AML-193 (cell line): ENCODE measurements at places on chromosomes 2 and 18.

DNA sequence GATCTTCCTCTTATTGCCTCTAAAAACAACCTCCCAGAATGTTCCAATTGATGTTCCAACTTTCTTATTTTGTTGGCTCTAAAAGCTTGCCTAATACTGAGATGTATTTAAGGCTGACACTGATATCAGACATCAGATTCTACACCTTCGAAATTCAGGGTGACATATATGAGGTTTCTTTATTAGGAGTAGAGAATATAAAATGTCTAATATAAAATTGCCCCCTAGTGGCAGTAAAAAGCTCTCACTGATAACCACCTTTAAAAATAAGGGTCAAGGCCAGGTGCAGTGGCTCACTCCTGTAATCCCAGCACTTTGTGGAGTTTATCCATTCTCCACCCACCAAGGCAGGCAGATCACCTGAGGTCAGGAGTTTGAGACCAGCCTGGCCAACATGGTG, 789.7 kb upstream of the SLC39A10 start:
- peak; percentile 25 for DNase-seq

DNA sequence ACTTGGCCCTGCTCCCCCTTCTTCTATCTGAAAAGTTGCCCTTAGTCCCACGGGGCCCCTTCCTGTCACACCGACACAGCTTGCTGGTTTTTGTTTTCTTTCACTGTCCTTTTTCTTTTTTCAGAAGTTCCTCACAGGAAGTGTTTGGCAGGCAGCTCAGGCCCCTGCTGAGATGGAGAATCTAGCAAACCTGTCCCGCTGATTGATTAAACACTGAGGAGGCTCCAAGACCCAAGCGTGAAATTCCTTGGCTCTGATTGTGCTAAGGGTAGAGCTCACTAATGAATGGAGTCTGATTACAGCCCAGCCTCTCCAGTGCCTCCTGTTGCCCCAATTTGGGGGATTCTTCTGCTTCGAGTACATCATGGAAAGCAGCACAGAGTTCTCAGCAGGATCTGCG, 365.9 kb upstream of the MEX3C start:
- no peak for DNase-seq

DNA sequence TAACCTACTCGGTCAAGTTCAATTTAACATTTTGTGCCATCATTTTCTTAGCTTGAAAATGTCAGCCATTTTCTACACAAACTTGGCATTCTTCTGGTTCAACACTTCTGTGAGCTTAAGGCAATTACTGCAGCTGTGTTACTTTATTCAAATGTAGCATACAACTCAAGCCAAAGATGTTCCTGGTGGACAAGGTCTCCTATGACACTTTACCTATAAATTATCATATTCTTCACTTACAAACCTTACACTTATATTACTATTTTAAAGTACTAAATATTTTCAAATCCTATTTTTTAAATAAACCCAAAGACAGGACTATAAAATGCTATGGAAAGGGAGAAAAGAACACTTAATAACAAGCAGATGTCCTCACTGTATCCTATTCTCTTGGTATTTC, 1045.3 kb downstream of the TSN start:
- DNase-seq = no peak

DNA sequence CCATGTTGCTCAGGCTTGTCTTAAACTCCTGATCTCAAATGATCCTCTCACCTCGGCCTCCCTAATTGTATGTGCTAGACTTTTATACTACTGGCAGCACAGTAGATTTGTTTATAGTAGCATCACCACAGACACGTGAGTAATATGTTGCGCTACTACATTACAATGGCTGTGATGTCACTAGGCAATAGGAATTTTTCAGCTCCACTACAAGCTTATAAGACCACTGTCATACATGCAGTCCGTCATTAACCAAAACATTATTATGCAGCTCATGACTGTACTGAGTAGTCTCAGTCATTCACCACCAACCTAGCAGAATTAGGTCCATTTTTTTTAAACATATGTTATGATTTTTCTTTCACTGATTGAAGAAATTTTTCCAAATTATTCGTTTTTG, 398.9 kb downstream of the DCC start:
- DNase-seq = no peak

DNA sequence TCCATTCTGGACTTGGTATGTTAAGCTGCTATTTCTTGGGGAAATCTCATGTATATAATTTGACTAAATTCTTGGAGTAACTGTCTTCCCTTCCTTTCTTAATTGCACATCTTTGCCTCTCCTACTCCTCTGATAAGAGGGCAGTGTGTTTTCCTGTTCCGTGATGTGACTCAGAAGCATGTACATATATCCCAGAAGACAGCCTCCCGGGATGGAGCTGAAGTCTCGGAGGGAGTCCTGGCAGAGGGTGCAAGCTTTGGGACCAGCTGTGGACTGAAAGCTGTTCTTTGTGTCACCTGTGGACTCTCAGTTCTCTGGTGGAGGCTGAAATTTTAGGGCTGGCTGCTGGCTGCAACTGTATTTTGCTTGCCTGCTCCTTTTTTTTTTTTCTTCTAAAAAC, 54.7 kb upstream of the MGAT5 start:
- no peak for DNase-seq

GRCh38 chr2:8491296-8492027, 190.4 kb upstream of the ID2 start:
- no peak for DNase-seq

DNA sequence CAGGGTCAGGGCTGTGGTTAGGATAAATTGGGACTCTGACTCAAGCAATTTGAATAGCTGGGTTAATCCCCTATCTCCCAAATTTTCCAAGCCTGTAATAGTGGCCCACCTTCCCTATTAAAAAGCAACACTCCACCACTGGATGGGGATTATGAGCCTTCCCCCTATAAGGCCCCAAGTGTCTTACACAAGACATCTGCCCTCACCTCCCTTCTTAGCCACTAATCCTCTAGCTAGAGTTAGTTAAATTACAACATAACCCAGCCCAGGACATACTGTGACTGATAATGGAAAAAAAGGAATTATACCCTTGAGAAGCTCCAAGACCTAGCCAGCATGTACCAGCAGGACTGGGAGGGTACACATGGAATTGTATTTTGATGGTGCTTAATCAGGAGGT, 190.4 kb downstream of the NRP2 start:
- no peak for DNase-seq

DNA sequence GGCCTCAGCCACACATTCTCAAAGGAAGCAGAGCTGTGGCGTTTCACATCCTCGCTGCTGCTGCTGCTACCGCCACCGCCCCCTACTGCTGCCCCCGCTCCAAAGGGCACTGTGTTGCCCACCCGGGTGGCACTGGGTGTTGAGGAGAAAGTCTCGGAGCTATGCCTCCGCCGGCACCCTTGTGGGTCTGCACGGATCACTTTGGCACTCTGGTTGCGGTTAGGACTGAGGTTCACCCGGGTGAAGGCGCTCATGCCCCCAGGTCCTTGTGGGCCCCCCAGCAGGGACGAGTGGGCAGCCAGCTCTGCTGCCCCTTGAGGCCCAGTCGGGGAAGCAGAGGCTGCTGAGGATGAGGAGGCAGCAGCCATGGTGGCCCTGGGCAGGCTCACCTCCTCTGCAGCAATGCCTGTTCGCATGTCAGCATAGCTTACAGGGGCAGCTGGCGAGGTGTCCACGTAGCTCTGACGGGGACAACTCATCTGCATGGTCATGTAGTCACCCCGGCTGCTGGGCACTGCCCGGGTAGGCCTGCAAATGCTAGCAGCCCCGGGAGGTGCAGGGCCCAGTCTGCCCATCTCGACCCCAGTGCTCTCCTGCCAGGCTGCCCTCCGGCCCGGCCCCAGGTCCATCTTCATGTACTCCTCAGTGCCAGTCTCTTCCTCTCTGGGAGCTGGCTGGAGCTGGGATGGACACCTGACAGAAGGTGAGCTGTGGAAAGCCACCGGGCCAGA, 4.2 kb downstream of the IRS1 start:
- DNase-seq = no peak

DNA sequence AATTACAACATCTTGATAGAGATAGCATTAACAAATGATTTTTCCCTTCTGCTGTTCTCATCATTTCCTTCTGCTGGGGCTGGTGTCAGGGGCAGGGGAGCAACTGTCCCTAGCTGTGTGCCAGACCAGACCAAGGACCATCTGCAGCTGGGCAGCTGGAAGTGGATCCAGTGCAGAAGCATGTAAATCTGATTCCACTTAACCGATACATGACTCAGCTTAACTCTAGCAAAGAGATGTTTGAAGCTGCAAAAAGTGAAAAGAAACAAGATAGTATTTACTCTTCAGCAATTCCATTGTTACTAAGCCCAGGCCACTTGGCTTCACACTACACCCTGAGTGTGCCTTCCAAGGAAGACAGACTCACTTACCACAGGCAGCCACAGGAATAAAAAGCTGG, 151.1 kb downstream of the GALNT1 start:
- DNase-seq = no peak

DNA sequence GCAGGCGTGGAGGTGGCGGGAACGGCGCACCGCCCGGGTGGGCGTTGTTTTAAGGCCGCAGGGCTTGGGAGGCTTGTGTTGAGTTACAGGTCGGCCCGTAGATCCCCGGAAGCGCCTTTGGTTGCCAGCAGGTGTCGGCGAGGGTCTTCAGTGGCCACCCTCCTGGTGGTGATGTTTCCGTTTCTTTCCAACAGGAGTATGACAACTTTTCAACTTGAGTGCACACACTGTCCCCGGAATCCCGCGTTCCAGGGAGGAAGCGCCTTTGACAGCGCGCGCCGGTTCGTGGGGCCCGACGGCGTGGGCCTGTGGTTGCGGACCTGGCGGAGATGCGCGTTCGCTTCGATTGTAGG, 1.0 kb upstream of the HDAC4 start:
- peak; percentile 73 for DNase-seq

DNA sequence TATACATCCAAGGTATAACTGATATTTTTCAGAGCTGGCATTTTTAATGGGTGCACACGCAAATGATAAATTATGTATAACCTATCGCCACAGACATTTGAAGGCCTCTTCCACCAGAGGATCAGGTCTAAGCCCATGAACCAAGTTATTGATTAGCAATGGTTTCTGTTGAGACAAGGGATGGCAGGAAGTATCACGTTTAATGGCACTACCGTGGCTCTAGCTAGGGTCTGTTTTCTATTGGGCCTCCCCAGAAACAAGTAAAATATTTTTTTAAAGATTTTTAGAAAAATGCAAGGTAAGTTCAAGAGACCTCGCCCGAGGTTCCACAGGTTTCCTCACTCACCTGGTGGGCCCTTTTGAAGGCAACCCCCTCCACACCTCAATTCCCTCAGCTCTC, 667 bp downstream of the GFPT1 start:
- no peak for DNase-seq

GRCh38 chr2:109458512-109458911, 155.3 kb downstream of the SEPTIN10 start:
- no peak for DNase-seq

DNA sequence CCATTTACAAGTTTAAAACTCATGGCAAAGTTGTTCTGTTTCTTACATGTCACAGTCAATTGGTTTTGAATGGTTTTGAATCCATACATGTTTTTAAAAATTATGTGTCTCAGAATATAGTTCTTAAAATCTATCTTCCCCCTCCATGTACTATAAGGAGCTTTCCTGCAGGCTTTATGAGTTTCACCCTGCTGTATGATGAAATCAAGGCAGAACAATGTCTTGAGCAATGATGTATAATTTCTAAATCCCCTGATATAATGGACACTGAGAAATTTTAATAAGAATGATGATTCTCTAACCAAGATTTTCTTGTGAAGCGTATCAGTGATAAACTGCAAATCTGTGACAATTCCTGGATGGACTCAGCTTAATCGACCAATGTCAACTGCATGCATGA, 10.6 kb upstream of the ZNF516 start:
- peak; percentile 59 for DNase-seq

GRCh38 chr18:13451661-13452387, 233.3 kb downstream of the LDLRAD4 start:
- DNase-seq = peak; percentile 54

DNA sequence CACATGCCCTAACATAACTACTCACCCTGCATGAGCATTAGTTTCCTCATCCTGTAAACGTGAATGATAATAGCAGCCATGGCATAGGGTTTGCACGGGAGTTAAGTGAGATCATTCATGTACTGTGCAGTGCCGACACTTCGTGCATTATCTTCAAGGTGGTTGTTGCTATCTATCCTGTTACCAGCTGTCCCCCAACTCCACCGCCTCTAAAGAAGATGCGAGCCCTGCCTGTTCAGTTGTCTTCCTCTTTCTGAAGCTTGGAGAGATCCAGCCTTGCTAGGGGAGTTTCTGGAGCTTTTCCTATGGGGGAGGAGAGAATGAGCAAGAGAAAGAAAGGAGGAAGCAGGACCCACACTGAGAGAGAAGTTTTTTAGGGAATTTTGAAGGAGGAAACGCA, 34.4 kb downstream of the YPEL5 start:
- no peak for DNase-seq

GRCh38 chr2:178219247-178219646, 24.9 kb downstream of the OSBPL6 start:
- DNase-seq = no peak

DNA sequence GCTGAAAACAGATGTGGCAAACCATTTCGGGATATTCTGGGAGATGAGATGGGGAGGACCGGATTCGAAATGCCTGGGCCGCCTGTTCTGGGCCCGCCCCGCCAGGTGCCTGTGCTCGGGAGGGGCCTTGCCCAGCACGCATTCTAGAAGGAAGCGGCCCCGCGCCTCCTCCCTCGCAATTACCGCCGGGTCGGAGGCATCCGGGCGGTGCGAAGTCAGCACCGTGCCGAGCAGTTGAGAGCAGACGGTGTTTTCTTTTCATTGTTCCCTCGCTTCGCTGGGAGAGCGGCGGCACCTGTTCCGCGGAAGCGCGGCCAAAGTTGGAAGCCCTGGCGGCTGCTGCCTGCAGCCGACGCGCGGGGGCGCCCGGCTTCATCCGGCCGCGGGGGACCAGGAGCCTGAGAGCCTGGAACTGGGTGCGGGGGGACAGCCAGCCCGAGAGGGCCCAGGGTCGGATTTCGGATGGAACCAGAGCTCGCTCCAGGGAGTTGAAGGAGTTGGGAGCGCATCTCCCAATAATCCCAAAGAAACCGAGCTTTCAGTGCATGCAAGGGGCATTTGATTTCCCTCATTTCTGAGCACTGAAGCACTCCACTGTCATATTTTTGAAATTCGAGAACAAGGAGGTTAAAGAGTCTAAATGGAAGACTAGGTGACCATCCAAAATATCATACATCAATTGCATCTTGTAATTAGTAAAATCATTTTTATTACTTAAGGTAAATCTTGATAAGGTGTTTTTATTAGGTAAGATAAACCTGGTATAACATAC, 241.8 kb upstream of the RAB12 start:
- no peak for DNase-seq

GRCh38 chr2:181959508-181959907, 26.1 kb upstream of the PPP1R1C start:
- no peak for DNase-seq

DNA sequence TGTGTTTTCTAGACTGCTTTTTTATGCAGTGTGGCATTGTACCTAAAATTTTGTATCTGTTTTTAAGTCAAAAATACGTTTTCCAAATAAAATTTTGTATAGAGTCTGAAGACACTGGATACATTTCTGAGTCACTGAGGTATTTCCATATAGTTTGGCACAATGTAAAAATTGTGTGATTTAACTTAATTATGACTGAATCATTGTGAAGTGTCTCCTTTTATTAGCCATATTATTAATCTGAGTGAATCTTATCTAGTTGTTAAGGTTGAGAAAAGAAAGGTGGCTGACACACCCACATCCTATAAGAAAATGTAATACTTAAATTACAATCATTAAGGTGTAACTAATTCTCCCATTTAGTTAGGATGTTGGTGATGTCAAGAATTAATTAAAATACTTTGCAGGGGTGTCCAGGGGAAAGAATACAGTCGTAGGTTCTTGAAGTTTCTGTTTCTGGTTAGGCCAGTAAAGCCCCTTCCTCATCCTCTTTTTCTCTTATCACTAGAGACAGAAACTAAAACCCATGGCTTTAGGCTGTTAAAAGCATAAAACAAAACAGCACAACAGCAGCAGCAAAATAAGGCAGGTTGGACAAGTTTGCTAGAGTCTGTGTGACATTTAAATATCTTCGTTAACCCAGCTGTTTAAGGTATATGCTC, 71.6 kb downstream of the UBE2E3 start:
- DNase-seq = no peak
